HT-29 (cell line): ENCODE measurements at places on chromosomes 13 and 19. TPM values are rescaled to one million over a fixed set of nuclear protein-coding genes. Genes with fewer than 3 reads are reported as not detected.

- DNase-seq, result no peak
These were observed 617.2 kb upstream of the GPC6 start for GRCh38 chr13:92609376-92609775.

The CACTIN gene
- 54.7 and 55.5 TPM in 2 replicates for total RNA-seq

The ZC3H4 gene
- total RNA-seq, result 27.5 and 36.7 TPM in 2 replicates

DNA sequence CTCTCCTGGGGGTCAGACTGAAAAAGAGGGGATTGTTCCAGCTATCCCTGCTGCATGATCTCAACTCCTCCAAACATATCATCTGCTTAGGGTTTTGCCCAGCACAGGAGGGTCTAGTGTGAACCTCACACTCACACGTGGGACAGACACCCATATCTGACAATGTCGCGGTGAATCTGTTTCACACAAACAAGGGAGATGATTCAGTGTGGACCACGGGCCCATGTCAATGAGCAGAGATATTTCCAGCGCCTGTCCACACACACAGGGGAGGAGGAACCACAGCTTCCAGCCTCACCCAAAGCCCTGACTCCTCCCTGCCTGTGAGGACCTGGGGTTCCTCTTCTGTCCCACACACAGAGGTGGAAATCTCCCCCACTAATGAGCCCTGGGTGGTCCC is 29.6 kb upstream of the KIR3DL3 start:
- no peak for DNase-seq

DNA sequence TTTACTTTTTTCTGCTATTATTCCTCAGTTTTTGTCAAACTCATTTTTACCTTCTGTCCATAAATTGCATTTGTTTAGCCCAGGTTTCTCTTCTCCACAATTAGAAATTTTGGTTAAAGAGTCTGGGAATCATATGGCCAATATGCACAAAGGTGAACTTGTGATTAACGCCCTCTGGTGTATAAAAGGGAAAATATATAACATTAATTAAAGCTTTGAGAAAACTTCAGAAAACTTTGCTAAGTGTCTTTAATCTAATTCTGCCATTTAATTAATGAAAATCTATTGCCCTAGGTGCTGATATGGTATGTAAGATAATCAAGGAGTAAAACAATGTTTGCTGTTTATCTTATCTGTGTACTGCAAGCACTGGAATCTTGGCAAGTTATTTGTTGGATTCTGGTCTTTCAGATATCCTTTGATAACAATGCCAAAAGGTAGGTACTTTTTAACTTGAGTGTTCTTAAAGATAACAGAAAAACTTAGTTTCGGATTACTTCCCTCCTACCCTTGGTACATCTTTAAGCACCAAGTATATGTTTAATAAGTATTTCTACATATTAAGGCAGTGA is 402.6 kb downstream of the SUCLA2 start:
- peak; percentile 51 for DNase-seq

DNA sequence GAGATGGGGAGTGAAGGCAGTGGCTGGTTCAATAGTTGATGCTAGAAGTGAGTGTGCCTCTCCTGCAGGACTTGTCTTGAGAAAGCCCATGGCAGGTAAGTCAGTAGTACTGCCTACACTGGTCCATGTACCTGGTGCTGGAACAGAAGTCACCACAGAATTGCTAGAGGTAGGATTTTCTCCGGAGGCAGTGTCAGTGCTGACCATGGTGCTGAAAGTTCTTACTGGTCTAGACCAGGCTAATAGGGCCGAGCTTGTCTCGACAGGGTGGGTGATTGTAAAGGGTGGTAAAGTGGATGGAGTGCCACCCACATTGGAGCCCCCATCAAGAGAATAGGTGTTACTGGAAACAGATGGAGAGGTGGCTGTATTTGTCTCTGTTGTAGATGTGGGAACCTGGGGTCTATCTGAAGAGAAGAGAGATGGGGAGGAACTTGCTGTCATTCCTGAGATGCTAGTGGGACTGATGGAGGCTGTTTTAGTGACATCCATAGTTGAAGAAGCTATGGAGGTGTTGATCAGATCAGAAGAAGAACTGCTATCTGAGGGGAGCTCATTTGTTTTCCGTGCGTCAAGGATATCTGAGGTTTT is 36.6 kb downstream of the MUC16 start:
- peak; percentile 34 for DNase-seq

GRCh38 chr13:80374901-80375300 is 34.0 kb upstream of the SPRY2 start:
- no peak for DNase-seq

DNA sequence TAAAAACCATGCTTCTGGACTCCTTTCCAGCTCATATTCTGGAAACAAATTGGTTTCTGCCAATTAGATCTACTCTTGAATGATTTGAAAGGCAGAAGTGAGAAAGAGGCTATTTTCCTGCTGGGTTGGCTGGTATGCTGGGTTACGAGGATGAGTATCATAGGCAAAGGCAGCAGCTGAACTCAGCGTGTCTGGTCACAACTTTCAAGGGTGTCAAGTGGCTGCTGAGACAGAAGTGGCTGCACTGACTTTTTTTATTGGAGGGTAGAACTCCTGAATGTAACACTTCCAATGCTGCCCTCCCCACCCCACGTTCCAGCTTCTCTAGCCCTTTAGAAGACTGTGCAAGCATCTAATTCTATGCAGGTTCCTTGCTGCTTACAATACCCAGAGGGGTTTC is 8.3 kb upstream of the DZIP1 start:
- DNase-seq, result no peak

DNA sequence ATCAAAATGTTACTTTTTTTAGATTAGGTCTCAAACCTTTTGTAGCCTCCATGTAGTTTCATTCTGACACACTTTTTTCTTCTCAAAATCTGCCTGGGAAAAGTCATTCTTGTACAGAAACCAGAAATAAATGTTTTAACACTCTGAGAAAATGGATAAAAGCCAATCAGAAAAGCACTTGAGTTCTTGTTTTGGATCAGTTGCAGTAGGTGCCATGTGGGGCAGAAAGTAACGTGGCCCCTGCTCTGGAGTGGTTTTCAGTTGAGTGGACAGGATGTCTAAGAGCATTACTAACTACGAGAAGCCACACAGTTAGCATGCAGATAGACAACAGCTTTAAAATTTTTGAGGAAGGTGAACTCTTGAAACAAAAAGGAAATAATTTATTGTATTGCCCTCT is 19.1 kb downstream of the GPR183 start:
- no peak for DNase-seq

The MUC16 gene
- total RNA-seq, result 0.03 TPM in 2 replicates

DNA sequence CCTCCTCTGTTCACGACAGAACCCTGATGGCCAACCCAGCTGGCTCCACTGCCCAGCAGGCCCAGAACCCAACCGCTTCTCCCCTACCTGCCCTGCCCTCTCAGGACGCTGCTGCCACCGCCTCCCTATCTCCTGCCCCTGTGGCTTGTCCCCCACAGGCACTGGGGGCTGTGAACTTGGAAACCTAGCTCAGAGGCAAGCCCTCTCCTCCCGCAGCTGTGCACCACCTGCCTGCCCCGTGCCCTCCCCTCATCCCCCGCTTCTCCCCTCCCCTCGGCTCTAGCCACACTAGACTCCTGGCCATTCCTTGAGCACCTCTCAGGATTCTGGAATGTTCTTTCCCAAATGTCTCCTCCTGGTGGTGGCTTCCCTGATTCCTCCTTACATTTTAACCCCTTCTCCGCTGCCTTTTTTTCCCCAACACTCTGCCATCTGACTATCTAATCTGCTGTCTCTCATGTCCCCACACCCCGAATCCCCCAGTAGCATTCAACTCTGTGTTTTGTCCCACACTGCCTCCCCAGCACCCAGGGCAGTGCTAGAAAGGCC is 6.7 kb downstream of the NANOS3 start:
- no peak for DNase-seq

The PTH2 gene
- not detected in 2 replicates for total RNA-seq

The SIGLEC12 gene
- not detected in 2 replicates for total RNA-seq

DNA sequence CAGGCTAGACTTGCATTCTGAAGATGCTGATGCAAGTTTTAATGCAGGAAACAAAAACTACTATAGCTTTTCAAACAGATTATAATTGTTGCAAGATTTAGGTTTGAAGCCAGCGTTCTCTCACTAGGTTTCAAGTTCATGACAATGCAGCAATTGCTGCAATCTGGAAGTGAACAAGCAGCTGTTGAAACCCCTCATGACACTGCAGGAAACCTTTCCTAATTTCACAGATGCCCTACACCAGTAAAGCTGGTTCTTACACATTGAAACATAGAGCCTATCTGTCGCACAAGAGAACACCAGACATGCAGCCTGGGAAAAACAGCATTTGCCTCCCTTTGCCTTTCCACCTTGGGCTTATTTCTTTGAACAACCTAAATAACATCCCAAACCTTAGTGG is 1737.2 kb upstream of the MIR17HG start:
- no peak for DNase-seq

The OR7C1 gene
- total RNA-seq, result not detected in 2 replicates

DNA sequence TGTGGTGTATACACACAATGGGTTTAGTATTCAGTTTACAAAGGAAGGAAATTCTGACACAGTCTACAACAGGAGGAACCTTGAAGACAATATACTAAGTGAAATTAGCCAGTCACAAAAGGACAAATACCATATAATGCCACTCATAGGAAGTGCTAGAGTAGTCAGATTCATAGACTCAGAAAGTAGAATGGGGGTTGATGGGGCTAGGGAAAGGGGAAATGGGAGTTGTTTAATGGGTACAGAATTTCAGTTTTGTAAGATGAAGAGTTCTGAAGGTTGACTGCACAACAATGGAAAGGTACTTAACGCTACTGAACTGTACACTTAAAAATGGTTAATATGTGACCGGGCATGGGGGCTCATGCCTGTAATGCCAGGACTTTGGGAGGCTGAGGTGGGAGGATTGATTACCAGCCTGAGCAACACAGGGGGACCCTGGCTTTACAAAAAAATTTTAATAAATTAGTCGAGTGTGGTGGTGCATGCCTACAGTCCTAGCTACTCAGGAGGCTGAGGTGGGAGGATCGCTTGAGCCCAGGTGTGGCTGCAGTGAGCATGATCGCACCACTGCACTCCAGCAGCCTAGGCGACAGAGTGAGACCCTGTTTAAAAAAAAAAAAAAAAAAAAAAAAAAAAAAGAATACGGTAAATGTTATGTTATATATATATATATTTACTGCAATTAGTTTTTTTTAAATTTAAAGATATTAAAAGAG is 45.0 kb downstream of the SLC15A1 start:
- DNase-seq, result no peak

The ZNF146 gene
- total RNA-seq, result 41.1 and 50.2 TPM in 2 replicates

The ZNF296 gene
- 1.5 and 1.7 TPM in 2 replicates for total RNA-seq

The ZNF728 gene
- not detected in 2 replicates for total RNA-seq

The PRX gene
- total RNA-seq, result 1.3 and 1.8 TPM in 2 replicates

The FCER2 gene
- total RNA-seq, result not detected in 2 replicates
